ENCODE measurements at places on chromosomes 4 and X.

GRCh38 chr4:76689145-76689817 is 208.7 kb downstream of the SOWAHB start:
- peak; percentile 54 for DNase-seq

DNA sequence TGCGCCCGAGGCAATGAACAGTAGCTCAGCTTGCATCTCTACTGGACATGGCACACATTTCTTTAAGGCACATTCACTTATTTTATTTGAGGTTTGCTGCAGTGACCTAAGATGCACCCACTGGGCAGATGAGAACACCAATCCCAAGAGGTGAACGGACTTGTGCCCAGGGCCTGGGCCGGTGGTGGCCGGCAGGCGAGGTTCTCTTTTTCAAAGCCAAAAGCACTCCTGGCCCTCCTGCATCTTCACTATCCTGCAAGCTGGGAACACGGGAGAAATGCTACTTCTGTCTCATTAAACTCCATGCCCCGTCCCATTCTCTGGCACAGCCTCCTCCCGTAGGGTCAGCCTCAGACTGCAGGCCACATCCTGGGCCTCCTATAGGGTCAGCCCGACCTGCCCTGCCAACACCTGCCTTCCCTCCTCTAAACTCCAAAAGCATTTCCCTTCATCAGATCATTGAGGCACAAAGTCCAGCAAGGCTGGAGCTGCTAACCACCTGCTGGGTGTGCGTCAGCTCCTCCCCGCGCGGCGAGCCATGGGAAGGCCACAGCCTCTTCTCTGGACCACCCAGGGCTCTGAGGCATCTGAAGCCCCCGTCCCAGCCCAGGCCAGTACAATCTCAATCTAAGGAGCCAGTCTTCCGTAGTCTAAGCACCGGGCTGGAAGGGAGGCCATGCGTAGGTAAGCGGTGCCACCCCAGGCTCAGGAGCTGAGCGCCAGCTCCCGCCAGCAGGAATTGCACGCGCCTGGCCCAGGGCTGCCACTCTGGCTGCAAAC is 166.1 kb downstream of the AFAP1 start:
- DNase-seq: no peak

GRCh38 chr4:8871417-8872401 is at the start of gene HMX1:
Gene HMX1 (minus strand): TSS chr4:8871839. CDS start chr4:8871614, 225 bp downstream.
- DNase-seq: peak; percentile 4

- DNase-seq: no peak
Measured at GRCh38 chr4:161894493-161895167, 269.2 kb downstream of the FSTL5 start.

DNA sequence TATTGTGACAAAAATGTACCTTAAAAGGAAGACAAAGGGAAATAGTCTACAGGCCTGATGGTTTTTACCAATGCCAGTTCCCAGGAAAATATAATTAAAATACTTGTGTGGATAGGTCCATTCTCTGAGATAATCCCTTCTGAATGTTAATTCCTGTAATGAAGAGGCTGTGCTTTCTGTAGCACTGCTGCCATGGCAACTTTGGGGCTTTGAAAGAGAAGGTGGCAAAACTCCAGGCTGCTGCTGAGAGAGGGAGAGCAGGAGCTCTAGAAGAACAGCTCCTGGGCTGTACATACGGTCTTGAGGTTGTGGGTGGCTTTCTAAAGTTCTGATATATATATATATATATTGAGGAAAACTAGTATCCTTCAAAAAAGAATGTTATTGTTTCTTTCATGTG is 125.4 kb downstream of the PDLIM5 start:
- peak; percentile 91 for DNase-seq

DNA sequence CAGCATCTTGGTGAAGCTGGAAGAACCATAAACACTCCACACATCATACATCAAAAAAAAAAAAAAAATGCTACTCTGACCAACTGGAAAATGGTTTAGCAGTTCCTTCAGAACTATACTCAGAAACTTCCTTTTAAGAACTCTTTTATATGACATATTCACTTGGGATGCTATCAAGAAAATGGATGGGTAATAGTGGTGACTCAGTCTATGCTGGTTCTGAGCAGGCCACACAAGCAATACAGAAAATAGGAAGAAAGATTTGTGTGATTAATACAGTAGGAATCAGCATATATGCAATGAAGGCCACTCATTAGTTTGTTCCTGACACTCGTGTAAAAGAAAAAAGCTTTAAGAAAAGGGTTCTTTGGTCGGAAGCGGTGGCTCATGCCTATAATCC is 123.5 kb upstream of the FAT4 start:
- DNase-seq: no peak

- peak; percentile 31 for DNase-seq
Measured at GRCh38 chr4:9735515-9735914, 45.9 kb upstream of the DRD5 start.

GRCh38 chr4:33162122-33162521 is 2442.0 kb downstream of the PCDH7 start:
- DNase-seq: no peak

- DNase-seq: no peak
Measured at GRCh38 chr4:150821641-150822040, 193.4 kb downstream of the LRBA start.

DNA sequence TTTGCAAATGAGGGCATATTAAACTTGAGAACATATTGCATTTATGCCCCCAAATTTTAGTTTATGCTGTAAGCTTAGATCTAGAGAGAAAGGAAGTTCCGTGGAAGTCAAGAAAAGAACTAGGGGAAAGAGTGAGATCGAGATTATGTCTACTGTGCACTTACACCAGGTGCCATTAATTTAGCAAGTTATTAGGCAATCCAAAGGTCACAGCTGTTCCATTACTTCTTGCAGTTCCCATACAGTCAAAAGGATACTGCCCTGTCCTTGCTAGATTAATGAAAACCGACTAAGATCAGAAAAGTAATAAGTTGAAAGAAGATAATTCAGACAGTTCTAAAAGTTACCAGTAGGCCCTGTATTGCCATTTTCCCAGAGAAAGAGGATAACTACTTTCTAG is 49.3 kb upstream of the SLC7A11 start:
- DNase-seq: no peak

DNA sequence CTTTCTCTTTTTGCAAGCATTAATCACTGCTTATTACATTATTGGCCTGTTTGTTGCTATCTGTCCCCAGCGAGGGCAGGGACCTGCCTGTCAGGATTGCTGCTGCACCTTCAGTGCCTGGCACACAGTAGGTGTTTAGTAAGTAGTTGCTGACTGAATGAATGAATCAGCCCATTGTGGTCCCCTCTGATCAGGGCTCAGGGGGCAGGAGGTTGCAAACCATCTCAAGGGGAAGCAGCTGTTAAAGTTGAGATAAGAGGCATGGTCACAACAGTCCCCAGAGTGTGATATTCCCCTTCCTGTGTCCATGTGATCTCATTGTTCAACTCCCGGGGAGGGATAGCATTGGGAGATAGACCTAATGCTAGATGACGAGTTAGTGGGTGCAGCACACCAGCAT is 85.4 kb downstream of the WFS1 start:
- no peak for DNase-seq

DNA sequence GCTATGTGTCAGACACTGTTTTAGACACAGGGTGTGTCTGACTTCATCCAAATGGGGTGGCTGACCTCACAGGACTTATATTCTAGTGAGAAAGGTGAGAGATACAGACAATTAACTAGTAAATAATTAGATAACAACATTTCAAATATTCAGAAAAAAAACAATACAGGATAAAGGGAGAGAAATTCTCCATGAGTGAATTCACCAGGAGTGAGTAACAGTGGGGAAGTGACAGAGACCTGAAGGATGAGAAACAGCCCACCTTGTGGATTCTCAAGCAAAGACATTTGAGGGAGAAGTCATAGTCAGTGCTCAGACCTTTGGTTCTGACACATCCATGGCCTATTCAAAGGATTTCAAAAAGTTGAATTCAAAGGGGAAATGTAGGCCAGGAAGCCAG is 627.9 kb downstream of the IQCM start:
- DNase-seq: no peak

GRCh38 chr4:16329125-16329796 is 103.0 kb upstream of the TAPT1 start:
- no peak for DNase-seq

DNA sequence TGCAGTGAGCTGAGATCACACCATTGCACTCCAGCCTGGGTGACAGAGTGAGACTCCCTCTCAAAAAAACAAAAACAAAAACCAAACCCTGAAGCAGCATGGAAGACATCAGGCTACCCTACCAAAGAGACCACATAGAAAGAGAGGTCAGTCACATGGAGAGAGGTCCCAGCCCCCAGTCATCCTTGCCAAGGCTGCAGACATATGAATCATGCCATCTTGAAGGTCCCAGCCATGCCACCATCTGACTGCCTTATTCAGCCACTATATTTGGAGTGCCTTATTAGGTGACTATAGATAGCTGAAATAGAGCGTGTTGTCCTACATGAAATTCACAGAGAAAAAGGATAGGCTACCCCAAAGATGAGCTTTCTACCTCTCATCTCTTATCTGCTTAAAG is 48.2 kb downstream of the SPINK2 start:
- no peak for DNase-seq

- DNase-seq: no peak
Measured at GRCh38 chr4:55928846-55929245, 19.9 kb upstream of the CEP135 start.

GRCh38 chr4:73891326-73891725 is 22.1 kb downstream of the CXCL1 start:
- DNase-seq: no peak

DNA sequence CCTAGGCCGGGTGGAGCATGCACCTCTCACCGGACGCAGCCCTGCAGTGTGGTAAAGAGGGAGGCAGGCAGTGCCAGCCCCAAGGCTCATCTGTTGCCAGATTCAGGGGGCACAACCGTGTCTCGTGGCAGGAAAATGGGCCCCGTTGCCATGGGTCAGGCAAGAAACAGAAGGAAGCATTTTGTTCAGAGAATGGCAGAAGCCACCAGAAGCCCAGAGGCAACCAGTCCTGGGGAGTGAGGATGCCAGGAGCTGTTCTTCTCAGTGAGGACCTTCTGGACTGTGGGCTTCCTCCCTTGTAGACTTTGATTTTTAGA is 12.5 kb upstream of the UVSSA start:
- DNase-seq: no peak

GRCh38 chr4:168759321-168759720 is 250.7 kb downstream of the CBR4 start:
- DNase-seq: no peak

DNA sequence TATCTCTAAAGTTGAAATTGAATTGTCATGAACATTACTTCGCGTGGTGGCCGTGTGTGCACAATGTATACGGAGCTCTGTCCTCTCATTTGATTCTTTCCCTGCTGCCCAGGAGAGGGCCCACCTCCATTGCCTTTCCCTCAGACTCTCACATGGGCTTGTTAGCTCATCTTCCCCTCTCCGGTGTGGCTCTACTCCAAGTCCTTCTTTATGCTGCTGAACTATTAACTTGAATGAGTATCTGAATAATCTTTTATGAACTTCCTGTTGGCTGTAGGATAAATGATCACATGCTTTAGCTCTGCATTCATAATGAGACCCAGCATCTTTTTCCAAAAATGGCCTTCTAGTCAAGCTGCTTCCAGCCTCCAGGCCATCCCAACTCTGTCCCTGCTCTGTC is 68.8 kb upstream of the CLNK start:
- DNase-seq: no peak

DNA sequence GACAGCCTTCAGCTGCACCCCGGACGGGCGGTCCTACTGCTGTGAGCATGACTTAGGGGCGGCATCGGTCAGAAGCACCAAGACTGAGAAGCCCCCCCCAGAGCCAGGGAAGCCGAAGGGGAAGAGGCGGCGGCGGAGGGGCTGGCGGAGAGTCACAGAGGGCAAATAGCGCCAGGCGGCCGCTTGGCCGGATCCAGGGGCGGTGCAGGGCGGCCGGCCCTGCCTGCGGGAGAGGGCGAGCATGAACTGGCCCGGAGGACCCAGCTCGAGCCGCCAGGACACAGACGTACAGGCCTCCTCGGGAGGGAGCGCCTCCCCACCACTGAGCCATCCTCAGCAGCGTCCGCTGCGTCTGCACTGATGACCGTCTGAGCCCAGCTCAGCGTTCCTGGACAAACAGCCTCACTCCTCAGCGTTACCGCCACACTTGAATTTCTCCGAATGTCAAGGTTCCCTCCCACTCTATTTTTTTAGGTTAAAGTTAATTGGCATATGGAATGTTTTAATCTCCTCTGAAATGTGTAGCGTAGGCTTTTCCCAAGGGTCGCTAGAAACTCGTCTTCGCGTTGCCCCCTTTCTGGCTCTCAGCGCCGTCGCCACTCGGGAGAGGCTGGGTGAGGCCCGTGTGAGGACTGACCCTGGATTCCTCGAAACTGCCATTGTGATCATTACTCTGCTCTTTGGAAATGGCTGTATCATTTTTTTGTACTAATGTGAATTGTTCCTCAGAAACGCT is 29.9 kb downstream of the NELFA start:
- DNase-seq: no peak

DNA sequence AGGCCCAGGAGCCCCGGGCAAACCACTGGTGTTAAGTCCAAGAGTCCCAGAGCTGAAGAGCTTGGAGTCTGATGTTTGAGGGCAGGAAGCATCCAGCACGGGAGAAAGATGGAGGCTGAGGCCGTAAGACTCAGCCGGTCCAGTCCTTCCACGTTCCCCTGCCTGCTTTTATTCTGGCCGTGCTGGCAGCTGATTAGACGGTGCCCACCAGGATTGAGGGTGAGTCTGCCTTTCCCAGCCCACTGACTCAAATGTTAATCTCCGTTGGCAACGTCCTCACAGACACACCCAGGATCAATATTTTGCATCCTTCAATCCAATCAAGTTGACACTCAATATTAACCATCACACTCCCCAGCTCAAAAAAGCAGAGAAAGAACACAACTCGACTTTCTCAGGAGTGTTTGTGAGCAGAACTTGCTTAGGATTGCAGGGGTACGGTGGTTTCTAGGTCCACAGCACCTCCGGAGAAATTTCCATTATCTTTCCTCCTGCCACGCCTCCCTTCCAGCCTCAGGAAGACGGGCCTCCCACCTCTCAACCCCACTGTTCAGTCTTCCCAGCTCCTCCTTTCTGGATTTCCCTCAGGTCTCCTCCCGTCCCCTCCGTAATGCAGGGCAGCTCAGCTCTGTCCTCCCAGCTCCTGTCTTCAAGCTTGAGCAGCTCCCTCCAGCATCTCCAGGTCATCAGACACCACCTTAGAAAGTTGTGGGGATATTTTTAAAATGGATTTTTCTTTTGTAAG is 13.3 kb upstream of the TMEM271 start:
- no peak for DNase-seq

DNA sequence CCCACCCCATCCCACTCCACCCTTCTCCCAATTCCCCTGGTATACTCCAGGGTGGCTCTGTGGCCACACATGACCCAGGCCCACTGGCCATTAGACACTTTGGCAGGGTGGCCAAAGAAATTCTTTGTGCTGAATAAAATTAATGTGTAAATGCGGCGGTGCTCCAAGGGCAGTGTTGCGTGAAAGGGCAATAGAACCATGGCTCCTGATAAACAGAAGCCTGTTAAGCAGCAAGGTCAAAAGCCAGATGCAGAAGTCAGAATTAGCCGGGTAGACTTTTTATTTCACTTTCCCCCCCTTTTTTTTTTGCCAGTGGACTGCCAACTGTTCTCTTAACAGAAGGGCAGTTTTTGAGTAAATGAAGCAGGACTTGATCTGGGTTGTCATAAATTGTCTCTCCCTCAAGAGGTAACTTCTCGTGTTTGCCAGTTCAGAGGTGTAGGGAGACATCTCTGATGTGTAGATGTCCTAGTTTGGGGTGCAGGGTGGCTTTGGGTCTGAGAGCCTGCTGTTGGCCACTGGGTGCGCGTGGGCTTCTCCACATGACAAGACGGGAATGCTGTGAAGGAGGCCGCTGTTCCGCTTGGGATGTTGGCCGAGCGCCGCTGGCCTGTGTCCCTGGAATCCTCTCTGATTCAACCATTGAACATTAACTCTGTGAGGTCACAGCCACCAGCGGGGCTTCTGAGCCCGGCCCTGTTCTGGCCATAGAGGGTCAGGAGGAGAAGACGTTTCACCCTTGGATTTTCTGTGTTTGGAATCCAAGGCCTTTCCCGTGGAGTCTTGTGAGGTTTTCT is 139.5 kb downstream of the TBL1X start:
- no peak for DNase-seq
